Fibroblast of skin of left biceps (primary cell): ENCODE measurements at places on chromosomes 2 and 18.
A peak's percentile ranks its signal among the peaks of the same experiment; 100 is the strongest.

GRCh38 chr18:60090170-60090569, 190.4 kb downstream of the PMAIP1 start:
- DNase-seq, result no peak

DNA sequence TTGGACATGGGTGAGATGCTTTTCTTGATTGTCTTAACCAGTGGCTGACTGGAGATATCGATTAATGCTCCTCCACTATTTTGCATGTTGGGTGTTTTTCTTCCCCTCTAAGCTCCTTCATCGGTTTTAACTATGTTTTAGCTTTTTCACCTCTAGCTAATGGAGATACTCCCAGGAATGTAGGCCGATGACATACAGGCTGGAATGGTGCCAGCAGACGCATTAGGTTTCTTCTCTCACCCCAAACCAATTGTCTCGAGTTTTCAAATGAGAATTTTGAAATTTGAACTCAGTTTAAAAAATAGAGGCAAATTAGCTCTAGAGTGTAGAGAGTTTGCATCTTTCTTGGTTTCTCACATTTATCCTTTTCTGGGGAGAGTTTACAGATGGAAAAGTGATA, 247.6 kb downstream of the RPRM start:
- no peak for DNase-seq

DNA sequence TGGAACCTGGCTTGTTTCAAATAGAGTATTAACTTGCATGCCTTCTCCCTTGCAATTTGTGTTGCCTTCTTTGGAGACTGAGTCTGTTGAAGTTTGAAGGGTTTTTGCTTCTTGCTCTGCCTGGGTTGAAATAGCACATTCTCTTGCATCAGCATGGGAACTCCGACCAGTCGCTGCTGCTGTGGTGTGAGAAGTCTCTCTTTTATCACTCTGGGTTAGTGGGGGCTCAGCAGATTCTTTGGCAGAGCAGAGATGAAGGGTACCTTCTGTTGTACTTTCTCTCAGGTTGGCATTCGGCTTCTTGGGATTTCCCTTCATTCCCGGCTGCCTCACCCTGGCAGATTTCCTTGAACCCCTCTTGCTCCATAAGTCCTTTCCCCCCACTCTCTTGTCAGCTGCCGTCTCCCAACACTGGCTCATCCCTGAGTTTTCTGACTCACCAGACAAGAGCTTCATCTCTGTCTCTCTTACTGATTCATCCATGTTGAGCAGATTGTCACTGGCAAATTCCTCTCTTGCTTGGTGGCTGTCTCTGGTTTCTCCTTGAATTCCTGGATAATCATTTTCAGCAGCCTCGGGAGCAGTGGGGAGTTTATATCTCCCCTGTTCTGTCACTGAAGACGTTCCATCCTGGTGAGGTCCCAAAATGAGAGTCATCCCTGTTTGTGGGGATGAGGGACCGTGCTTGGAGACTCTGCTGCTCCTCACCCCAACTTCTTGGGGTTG, 49.9 kb downstream of the ALPK2 start:
- peak; percentile 85 for DNase-seq

- DNase-seq, result no peak
These were observed 451.5 kb downstream of the EPHA4 start for GRCh38 chr2:221120643-221121042.

DNA sequence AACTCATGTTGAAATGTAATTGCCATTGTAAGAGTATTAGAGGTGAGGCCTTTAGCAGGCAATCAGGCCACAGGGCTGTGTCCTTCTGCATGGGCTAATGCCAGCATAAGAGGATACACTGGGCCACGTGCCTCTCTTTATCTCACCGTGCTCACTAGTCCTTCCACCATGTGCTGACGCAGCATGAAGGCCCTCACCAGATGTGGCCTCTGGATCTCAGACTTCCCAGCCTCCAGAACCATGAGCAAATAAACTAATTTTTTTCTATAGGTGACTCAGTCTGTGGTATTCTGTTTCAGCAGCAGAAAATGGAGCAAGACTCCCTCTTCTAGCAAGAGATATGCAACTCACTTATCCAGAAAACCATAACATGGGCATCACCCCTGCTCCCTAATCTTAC, 149.7 kb upstream of the ZNF236 start:
- DNase-seq, result no peak

DNA sequence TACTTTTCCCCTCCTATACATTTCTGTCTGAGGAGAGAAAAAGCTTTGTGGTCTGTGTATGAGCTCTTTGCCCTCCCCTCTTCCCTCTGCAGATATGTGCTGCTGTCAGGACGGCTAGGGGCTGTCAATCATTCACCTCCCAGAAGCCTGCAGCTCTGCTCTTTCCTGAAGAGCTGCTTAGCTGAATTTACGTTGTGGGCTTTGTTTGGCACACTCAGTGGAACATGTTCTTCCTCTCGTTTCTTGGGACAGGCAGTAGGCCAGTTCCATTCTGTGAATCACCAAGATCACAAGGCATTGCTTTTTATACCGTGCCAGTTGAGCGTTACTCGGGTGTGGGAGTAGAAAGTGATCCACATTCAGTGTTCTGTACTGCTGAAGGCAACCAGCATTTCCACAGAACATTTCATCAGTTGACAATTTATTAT, 136.7 kb downstream of the LAMA3 start:
- no peak for DNase-seq

GRCh38 chr2:20571231-20571630, 79.7 kb downstream of the HS1BP3 start:
- no peak for DNase-seq

- no peak for DNase-seq
These were observed 35.4 kb downstream of the SFXN5 start for GRCh38 chr2:73035899-73036711.

DNA sequence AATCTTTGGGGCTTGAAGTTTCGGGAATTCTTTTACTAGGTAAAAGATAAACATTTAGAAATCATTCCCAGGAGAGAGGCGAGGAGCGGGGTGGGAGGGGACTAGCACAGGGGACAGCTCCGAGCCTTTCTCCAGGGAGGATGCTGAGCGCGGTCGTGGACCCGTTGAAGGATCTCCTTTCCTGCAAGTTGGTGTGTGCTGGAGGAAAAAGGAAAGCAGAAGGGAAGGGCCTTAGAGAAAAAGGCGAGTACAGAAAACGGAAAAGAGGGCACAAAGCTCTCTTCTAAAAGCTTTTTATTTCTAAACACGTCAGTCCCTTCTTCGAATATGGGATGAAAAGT, 640 bp downstream of the SLC39A6 start:
- no peak for DNase-seq

GRCh38 chr2:119255760-119256581, 32.3 kb downstream of the STEAP3 start:
- DNase-seq, result peak; percentile 94

- DNase-seq, result no peak
These were observed 302.9 kb upstream of the NXPH2 start for GRCh38 chr2:139083121-139083520.

DNA sequence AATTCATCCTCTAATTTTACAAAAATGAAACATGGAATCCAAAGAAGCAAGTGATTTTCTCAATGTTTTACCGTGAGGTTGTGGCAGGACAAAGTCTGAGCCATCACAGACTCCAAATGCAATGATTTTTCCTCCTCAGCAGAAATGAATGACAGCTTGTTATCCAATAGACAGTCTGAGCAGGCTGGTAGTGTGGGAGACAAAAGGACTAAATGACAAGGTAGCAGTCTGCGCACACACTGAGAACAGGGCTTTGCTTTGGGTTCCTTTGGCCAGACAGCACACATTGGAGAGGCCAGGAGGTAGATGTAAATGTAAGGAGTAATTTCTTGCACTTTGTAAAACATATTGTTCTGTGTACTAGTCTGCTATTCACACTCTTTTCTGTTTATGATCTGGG, 50.3 kb upstream of the RGPD4 start:
- no peak for DNase-seq

DNA sequence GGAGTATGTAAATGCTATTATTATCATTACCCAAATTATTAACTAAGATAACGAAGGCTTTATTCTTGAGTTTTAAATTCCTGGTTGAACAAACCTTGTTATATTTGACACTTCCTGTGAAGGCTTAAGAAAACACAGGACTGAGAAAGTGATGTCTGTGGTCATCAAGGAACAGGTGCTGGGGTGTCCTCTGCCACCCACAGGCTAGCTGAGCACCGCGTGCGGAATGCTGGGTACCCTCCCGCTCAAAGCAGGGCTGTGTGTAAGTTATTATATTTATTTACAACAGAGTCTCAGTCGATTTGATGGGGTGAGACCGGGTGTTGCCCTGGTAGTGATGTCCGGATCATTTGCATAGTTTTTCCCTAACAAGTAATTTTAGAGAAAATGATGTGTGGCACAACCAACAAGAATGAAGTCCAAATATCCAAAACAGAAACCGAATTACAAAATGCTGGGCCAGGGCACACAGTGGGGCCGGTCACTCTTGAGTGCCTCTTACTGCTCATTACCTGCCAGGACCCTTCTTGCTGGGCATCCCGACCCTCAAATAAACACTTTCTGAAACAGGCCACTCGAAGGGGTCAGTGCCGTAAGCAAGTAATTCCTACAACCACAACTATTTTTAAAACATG, 49.2 kb downstream of the TMEM18 start:
- DNase-seq, result no peak

DNA sequence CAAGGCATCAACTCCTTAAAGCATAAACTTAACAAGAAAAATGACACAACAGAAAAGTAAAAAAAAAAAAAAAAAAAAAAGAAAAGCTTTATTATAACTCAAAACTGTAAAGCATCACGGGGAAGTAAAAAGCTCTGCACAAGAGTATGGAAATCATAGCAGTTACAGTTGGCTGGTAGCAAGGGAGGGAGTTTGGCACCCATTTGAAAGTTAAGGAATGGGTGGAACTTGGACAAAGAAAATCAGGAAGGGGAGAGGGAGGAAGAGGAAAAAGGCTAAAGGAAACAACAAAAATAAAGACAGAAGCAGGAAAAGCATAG, 8.6 kb downstream of the KLF7 start:
- no peak for DNase-seq

GRCh38 chr2:238938003-238938400, 90.1 kb downstream of the TWIST2 start:
- no peak for DNase-seq

DNA sequence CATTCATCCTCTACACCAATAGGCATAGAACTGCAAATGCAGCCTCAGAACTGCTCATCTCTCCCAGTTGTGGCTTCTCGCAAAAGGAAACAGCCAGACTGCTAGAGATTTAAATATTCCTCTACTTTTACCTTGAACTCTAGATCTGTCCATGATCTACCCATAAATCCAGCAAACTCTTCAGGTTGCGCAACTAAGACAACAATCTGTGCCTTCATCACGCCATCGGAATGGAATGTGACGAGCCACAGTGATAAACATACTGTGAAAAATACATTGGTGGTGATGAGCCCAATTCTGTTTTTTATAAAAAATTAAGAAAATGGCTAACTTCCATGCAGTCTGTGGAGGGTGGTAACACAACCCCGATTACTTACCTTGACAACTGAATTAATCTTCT, 626.7 kb downstream of the LRRTM4 start:
- DNase-seq, result no peak

DNA sequence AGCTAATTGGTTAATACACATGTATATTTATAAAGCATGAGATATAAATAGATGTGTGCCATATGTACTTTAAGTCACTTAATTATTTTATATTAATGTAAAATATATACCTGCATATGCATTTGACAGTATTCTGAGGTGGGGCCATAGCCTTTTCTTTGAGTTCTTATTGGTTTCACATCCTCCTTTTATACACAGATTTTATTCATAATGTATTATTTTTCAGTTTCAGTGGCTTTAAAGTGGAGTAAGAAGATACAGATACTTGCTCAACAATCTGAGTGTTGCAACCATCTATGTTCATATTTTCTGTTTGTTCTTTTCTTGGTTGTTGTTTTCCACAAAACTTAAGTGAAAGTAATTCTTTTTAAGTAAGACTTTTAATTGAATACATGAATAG, 436.5 kb downstream of the RND3 start:
- DNase-seq, result no peak

DNA sequence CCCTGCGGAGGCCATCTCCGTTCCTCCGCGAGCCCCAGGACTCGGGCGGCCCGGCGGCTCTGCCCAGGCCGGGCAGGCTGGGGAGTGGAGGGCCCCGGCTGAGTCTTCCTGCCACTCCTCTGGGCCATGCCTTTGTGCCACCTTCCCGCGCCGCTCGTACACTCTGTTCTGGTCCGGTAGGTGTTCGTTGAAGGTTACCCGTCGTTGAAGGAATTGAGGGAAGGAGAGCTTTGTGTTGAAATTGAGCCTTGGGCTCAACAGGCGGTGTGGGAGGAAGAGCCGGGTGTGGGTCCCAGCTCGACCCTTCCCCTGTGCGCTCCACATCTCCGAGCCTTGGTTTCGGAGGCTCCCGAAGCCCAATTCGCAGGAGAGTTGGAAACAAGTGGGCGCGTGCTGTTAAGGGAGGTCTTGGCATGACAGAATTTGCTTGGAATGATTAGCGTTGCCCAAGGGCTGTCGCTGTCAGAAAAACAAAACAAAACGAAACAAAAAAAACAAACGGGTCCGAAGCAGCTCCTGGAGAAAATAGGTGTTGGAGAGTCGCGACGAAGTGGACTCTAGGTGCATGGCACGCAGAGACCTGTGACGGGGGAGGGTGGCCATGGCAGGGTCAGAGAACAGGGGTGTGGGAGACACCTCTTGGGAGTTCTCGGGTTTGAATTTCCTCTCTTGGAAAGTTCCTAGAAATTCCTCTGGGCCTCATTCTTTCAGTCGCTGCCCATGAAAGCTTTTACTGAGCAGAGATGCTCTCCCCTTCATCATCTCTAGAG, 1.2 kb upstream of the MZT2A start:
- DNase-seq, result no peak

DNA sequence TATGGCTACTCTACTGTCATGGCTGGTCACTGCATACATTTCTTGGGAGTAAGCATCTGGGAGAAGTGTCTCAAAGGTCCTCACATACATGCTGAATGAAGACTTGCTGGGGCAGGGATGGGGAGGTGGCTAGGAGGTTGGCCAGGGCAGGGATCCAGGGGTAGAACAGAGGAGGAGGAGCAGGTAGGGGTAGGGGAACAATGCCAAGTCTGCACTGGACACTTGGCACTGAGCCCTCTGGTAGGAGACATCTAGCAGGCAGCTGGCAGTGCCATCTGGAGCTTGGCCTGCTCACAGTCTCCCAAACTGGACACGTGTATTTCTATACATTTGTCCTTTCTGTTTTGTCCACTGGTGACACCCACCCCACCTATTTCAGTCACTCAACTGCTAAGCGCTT, 62.7 kb upstream of the REV1 start:
- DNase-seq, result no peak

DNA sequence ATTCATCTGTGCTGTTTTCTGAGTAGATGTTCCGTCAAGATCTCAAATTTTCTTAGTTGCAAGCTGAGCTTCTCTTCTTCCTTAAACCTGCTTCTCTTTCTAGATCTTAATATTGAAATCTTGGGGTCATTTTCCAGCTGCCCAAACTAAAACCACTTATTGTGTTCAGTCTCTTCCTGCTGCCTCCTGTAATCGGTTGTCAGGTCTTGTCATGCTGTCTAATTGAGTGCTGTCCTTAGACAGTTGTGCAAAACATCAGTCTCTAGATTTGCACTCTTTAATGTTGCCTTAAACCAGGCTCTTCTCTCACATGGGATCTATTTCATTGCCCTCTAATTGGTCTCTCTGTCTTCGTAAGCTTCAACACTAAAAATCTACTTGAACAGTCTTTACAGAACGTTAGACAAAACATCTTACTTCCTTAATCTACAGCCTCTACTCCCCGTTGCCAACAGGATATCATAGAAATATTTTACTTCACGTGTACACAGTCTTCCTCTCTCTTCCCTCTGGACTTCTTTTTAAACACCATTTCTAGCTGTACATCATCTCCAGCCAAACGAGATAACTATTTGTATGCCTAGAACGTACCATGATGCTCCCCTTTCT, 34.9 kb downstream of the GPD2 start:
- DNase-seq, result no peak
